Mesothelial cell of epicardium (in vitro differentiated cells): ENCODE measurements at places on chromosomes 3 and 15.

GRCh38 chr15:66646799-66647198 lies 55.2 kb upstream of the SMAD6 start:
- DNase-seq: no peak

- no peak for DNase-seq
Measured at GRCh38 chr3:99534951-99535704, 103.3 kb upstream of the COL8A1 start.

DNA sequence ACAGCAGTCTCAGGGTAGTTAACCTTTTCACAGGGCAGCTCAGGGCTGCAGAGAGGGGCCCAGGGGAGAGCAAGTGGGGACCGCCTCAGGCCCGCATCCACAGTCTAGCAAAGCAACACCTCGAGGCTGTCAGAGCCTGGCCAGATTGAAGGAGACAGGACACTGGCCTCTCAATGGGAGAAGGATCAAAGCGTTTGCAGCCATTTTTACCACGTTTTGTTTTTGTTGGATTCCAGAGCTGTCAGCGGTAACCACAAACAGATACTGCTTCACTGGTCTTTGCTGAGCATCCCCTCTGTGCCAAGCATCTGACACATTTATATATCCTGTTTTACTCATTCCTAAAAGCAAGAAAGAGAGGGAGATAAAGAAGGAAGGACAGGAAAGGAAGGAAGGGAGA lies 153.8 kb downstream of the SHQ1 start:
- no peak for DNase-seq

DNA sequence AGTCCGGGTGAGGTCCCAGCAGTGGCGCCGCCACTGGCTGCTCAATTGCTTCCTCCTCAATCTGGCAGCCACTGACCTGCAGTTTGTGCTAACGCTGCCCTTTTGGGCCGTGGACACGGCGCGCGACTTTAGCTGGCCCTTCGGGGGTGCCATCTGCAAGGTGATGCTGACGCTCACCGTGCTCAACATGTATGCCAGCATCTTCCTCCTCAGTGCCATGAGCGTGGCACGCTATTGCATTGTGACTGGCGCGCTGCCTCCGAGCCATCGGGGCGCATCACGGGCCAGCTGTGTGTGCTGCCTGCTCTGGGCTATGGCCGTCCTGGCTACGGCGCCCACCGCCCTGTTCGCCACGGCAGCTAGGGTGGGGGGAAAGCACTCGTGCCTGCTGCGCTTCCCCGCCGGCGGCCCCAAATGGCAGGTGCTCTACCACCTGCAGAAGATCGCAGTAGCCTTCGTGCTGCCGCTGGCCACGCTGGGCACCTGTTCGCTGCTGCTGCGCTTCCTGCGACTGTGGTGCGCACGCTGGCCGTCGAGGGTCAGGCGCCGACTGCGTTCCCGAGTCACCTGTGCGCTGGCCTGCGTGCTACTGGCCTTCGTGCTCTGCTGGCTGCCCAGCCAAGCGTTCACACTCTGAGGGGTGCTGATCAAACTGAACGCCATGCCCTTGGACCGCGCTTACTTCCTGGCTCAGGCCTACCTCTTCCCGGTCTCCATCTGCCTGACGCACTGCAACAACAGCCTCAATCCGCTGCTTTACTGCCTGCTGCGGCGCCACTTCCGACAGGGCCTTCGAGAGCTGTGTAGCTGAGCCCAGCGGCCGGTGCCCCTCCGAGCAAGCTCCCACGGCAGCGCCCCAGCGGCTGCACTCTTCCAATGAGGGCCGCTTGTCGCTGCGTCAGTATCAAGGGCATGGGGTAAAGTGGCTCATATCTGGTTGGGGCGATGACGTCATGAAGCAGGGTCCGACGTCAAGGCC lies 20.3 kb upstream of the ADAMTS7 start:
- DNase-seq: no peak

- no peak for DNase-seq
Measured at GRCh38 chr3:122076491-122077292, 21.5 kb downstream of the CD86 start.

- DNase-seq: no peak
Measured at GRCh38 chr3:38878646-38879045, 62.6 kb upstream of the SCN10A start.
